ENCODE measurements at places on chromosomes 2 and 18.

DNA sequence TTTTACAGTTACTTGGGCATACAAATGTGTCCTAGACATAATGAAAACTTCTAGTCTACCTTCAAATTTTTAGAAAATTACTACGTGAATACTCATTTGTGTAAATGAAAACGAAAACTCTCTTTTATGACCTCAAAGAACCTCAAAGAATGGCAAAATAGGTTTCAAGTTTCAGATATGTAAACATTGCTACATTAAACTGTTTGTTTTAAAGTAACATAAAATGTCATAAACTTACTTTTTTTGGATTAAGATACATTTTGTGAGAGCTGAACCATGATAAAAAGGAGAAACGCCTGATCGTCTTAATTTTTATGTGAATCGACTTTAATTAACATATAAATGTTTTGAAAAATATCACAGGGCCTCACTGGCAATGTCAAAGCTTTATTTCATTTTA, 91.4 kb downstream of the PPP1R1C start:
- DNase-seq, result peak; percentile 5

GRCh38 chr2:188949046-188949818, 24.9 kb upstream of the COL3A1 start:
- DNase-seq, result no peak

- DNase-seq, result no peak
Observed at GRCh38 chr18:9736286-9736835, 28.3 kb downstream of the RAB31 start.

DNA sequence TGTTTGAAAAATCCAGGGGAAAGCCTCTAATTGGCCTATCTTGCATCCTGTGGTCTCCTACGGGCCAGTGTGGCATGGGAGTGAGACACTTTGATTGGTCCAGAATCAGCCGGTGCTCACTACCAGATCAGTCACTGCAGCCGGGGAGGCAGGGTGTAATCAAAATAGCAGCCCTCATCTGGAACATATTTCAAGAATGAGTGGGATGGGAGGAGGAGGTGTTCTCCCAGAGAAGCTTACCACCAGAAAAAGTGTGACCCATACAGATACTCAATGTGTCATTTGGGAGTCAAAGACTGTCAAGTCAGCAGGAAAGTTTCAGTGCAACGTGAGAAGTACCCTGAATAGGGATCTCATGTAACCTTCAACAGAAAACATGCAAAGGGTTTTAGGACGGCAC, 393.9 kb upstream of the SLC14A2 start:
- no peak for DNase-seq

DNA sequence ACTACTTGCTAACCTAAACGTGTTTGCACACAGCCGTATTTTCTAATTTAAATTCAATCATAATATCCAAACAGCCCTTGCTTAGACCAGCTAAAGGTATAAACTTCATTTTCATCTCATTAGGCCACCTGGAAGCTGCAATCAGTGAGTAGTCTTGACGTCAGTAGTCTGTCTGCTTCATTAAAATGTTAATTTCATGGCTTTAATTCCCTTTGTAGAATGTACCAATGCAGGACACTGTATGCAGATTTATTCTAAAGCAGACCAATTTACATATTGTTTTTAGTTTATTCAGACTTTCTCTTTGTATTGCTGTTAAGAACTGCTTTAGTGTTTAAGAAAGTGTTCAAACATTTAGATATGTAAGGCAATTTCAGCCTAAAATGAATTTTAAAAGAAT, 158.2 kb downstream of the LCLAT1 start:
- no peak for DNase-seq

DNA sequence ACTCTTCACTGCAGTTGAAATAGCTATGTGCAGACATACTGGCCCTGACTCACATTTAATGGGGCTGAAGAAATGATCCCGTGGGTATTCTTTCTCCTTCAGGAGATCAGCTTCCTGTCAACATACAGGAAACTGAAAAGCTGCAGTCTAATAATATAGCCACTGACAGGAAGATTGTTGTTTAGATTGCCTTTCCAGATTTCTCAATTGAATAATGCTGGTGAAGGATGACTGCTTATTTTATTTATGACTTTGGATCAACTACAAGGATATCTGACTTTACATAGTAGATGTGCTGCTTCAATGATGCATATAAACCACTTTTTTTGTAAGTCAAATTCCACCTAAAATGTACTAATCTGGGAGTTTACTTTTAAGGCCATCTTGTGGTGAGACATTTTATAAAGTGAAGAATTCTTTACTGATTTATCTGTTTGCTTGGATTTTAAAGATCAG, 93.4 kb upstream of the MAP4K3 start:
- peak; percentile 45 for DNase-seq

GRCh38 chr2:41647468-41648050, 400.3 kb upstream of the PKDCC start:
- no peak for DNase-seq

DNA sequence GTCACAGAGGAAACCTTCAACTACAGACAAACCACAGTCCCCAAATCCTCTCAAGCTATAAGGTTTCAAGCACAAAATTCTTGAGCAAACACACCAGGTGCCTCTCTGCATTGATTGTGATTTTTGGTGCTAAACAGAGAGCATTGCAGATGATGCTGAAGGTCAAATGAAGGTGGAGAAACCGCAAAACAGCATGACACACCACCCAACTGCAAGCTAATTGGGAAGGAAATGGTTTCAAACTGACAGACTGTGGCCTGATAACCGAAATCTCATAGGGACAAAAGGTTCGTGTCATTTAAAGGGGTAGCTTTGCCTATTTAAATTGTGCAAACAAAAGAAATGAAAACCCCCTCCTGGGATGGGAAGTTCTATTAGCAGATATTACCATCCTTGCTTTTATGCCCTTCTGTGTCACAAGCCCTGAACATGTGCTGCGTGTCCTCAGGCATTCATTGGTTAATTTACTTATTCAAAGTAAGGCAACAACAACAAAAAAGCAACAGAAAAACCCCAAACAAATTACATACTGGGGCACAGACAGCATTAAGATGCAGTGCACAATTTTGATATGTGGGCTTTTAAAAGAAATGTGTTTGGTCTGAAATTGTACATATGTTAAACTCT, 154.9 kb downstream of the AQP4 start:
- DNase-seq, result no peak

- DNase-seq, result peak; percentile 11
Observed at GRCh38 chr2:83827618-83828017, 631.5 kb downstream of the SUCLG1 start.

All from MCF 10A (cell line).